ENCODE measurements at places on chromosomes 3 and 15.

GRCh38 chr3:144177649-144178048 lies 206.0 kb downstream of the DIPK2A start:
- DNase-seq: no peak

DNA sequence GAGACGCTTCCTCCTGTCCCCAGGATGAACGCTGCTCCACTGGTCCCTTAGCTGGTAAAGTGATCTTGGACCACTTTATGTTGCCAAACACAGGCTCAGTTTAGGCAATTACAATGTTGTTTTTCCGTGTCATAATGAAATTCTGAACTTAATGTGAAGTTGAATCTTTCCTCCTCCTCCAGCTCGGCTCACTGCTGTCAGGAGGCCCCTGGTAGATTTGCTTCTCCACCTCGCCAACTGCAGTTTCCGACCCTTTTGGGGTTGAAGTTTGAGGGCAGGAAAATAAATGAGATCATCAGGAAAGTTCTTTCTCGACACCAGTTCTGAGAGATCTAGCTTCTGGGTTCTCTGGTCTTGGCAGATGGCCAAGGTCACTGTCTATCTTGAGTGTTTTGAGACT lies 27.8 kb downstream of the CFAP161 start:
- no peak for DNase-seq

- no peak for DNase-seq
Measured at GRCh38 chr3:197443506-197443905, 112.3 kb downstream of the BDH1 start.

DNA sequence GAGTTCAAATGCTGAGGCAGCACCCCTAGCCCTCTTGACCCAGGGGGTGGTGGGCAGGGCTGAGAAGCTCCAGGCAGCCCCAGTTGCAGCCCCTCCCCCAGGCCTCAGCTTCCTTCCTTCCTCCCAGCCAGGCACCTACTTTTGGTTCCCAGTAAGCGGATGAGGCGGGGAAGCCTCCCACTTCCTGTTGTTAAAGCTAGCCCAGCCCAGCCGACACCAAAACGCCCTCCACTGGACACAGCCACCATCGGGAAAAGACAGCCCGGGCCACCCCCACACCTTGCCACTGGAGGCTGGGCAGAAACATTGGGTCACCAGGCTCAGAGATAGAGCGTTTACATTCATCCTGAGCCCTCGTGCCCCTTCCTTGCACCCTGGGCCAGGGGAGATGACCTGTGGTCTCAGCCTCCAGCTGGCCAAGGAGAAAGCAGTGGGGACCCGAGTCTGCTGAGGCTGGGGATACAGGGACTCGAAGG lies 3.5 kb downstream of the DUSP7 start:
- peak; percentile 69 for DNase-seq

All from activated CD4-positive, alpha-beta memory T cell treated with anti-CD3 and anti-CD28 coated beads, Interleukin-2, amount 10 ng/mL, durations not matched to agents 7 days and 5 days (primary cell).